Bone marrow (tissue), 2 donors: ENCODE measurements at places on chromosomes 11 and 22.

DNA sequence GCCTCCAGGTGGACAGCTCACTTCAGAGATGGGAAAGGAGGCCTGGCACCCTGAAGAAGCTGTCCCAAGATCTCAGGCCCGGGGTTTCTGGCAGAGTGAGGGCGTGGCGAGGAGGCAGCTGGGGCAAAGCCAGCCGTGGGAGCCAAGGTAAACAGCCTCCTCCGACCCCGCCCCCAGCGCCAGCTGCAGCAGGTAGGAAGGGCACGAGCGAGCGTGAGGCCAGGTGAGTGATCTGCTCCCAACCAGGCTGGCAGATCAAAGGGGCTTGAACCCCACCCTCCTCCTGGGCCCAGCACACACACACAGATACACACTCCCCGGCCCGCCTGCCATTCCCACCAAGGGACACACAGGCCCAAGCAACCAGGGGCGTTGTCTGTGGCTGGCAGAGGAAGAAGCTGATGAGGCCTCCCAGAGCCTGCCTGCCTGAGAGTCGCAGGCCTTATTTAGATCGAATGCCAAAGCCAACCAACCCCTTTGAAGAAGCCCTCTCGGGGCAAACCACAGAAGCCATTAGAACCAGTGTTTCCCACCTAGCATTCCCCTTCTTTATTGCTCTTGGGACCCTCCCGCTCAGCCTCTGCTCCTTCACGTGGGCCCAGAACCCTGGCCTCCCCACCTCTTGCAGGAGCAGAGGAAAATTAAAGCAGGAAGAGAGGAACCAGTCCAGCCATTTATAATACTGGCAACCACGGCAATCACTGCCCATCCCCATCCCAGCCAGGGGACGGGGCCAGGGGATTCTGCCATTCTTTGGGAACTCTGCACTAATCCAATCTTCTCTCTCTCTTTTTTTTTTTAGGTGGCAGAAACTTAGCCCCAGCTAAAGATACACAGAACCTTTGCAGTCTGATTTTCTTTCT is 5.0 kb downstream of the PDGFB start:
- DNase-seq, result no peak

GRCh38 chr11:86152006-86152862 is 83.3 kb upstream of the PICALM start:
- DNase-seq, result peak; percentile 51

GRCh38 chr22:50696799-50697561 is 24.4 kb downstream of the SHANK3 start:
- no peak for DNase-seq

- DNase-seq, result no peak
These were observed 2.0 kb upstream of the CABP7 start for GRCh38 chr22:29717789-29718188.

DNA sequence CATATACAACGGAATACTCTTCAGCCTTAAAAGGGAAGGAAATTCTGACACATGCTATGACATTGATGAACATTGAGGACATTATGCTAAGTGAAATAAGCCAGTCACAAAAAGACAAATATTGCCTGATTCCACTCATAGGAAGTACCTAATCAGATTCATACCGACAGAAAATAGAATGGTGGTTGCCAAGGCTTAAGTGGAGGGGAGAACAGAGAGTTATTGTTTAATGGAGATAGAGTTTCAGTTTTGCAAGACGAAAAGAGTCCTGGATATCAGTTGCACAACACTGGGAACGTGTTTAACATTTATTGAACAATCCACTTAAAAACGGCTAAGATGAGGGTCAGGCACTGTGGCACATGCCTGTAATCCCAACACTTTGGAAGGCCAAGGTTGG is 45.6 kb upstream of the HIPK3 start:
- DNase-seq, result peak; percentile 8

GRCh38 chr22:46613606-46614021 is 6.6 kb upstream of the GRAMD4 start:
- no peak for DNase-seq

GRCh38 chr11:15773476-15774387 is 582.6 kb downstream of the SOX6 start:
- no peak for DNase-seq
